ENCODE measurements at places on chromosomes 7 and 10. TPM values are rescaled to one million over a fixed set of nuclear protein-coding genes. Genes with fewer than 3 reads are reported as not detected.

GRCh38 chr10:98457721-98458120 is 11.0 kb upstream of the HPS1 start:
- H3K4me1 ChIP-seq, result no peaks in the 10 kb centered on the region
- no peaks in the 10 kb centered on the region for H3K36me3 ChIP-seq
- DNase-seq, result no peak

The DUSP5 gene
- total RNA-seq, result 122 TPM

DNA sequence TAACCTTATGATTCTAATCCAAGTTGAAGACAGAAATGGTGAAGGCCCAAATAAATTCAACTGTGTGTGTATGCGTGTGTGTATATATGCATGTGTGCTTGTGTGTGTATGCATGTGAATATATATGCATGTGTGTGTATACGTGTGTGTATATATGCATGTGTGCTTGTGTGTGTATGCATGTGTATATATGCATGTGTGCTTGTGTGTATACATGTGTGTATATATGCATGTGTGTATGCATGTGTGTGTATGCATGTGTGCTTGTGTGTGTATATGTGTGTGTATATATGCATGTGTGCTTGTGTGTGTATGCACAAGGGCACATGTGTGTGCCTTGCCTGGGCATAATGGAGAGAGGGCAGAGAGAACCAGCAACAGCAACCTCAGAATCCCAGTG is 184.7 kb upstream of the PLPP4 start:
- no peak overlapping the region for H3K4me3 ChIP-seq
- no peak for DNase-seq
- no peaks in the 10 kb centered on the region for H3K36me3 ChIP-seq
- no peaks in the 10 kb centered on the region for H3K27me3 ChIP-seq
- H3K4me1 ChIP-seq, result no peaks in the 10 kb centered on the region

The CC2D2B gene
- not detected for total RNA-seq

The APBB1IP gene
- total RNA-seq, result 44.1 TPM

The LEP gene
- not detected for total RNA-seq

The TMEM196 gene
- total RNA-seq, result not detected

The SLC16A12 gene
- not detected for total RNA-seq

- DNase-seq, result no peak
- H3K4me3 ChIP-seq, result no peak overlapping the region
- no peaks in the 10 kb centered on the region for H3K36me3 ChIP-seq
- H3K27me3 ChIP-seq, result peaks cover 26% of the 10 kb centered on the region
These were observed 206.7 kb downstream of the AUTS2 start for GRCh38 chr7:69804962-69805361.

The CDC14C gene
- total RNA-seq, result not detected

DNA sequence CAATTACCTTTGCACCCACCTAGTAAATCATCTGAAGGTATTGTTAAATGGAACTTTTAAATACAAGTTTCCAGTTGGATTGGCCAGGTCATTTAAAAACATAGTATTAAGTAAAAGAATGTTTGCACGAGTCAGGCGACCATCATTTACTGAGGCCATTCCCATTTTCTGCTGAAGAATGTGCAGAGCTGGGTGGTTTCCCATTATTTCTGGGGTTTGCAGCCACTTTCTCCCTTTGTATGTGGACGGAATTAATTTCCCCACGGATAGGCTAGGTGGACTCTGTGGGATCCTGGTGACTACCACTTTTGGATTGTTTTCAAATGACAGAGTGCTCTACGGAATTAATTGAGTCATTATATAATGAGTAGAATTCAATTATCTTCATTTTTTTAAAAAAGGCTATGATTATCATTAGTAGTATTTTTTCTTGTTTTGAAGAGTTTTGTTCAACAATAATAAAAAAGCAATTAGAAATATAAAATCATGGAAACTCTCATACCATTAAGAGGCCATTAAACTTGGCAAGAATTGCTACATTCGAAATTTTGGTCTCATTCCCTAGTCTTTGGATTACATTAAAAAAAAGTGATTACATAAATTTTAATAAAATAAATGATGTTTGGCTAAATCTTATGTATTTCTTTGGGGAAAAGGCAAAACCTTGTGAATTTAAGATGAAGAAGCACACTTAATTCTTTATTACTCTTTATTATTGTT is 120.4 kb upstream of the FZD8 start:
- H3K27ac ChIP-seq, result no peak overlapping the region
- H3K4me3 ChIP-seq, result no peak overlapping the region
- H3K36me3 ChIP-seq, result no peaks in the 10 kb centered on the region
- DNase-seq, result no peak
- no peaks in the 10 kb centered on the region for H3K27me3 ChIP-seq

- DNase-seq, result no peak
- H3K27me3 ChIP-seq, result peaks cover 7% of the 10 kb centered on the region
- H3K27ac ChIP-seq, result no peak overlapping the region
These were observed 7.9 kb downstream of the CPED1 start for GRCh38 chr7:120996333-120996987.

- no peak overlapping the region for H3K4me3 ChIP-seq
- H3K27ac ChIP-seq, result no peak overlapping the region
- H3K27me3 ChIP-seq, result peaks cover 5% of the 10 kb centered on the region
These were observed 41.2 kb downstream of the ZCCHC24 start for GRCh38 chr10:79404231-79404609.

The TRPV5 gene
- 0.09 TPM for total RNA-seq

The NYAP1 gene
- 0.67 TPM for total RNA-seq

The GCC1 gene
- total RNA-seq, result 25.1 TPM

The ATP6V0A4 gene
- 0.74 TPM for total RNA-seq

- no peaks in the 10 kb centered on the region for H3K27me3 ChIP-seq
- H3K4me3 ChIP-seq, result no peak overlapping the region
- H3K4me1 ChIP-seq, result no peaks in the 10 kb centered on the region
- DNase-seq, result no peak
- H3K27ac ChIP-seq, result no peak overlapping the region
These were observed 137.3 kb upstream of the CCDC6 start for GRCh38 chr10:60043561-60044241.

- peaks cover 20% of the 10 kb centered on the region for H3K27me3 ChIP-seq
- no peak for DNase-seq
- H3K4me1 ChIP-seq, result peaks cover 4% of the 10 kb centered on the region
- H3K4me3 ChIP-seq, result peak overlapping the region; percentile 32
These were observed 152.6 kb downstream of the POU6F2 start for GRCh38 chr7:39130274-39130673.

DNA sequence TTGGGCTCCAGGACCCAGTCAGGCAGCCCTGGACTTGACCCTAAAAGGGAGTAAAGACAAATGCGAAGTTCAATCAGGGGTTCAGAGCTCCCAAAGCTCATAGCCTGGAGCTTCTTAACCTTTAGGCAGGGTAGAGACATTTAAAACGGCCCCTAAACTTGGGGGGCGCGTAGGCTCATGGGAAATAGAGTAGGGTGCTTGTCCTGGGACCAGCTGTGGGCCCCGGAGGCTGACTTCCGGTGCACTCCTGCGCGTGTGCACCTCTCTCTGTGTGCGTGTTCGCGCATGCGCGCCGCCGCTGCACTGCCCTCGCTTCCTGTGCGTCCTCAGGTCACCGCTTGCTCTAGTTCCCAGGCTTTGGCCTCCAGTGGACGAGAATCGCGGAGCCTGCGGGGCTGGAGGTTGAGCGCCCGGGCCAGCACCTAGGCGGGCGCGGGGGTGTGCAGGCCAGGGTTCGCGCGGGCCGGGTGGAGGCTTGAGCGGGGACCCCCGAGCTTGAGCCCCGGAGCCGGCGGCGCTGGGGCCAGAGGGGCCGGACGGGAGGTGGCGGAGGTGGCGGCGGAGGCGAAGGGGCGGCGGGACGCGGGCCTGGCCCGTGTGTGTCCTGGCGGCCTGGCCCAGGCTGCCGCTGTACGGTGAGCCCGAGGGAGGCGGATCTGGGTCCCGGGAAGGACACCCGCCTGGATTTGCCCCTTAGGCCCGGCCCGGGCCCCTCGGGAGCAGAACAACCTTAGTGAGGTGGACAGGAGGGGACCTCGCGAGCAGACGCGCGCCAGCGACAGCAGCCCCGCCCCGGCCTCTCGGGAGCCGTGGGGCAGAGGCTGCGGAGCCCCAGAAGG is at the start of gene RBAK:
Gene RBAK, plus strand, starts transcription at position 303 of the 839 bp plus-strand sequence. CDS start 2,217 bp downstream, outside the sequence.
- peak; percentile 93 for DNase-seq
- peaks cover 19% of the 10 kb centered on the region for H3K36me3 ChIP-seq
- peaks cover 44% of the 10 kb centered on the region for H3K4me1 ChIP-seq
- H3K27ac ChIP-seq, result peak within 1 kb of the TSS; percentile 81

The MOGAT3 gene
- total RNA-seq, result not detected

- H3K36me3 ChIP-seq, result no peaks in the 10 kb centered on the region
- H3K4me3 ChIP-seq, result no peak overlapping the region
- H3K27me3 ChIP-seq, result no peaks in the 10 kb centered on the region
- DNase-seq, result no peak
- no peak overlapping the region for H3K27ac ChIP-seq
- no peaks in the 10 kb centered on the region for H3K4me1 ChIP-seq
These were observed 45.6 kb upstream of the CFAP46 start for GRCh38 chr10:132987671-132988571.

DNA sequence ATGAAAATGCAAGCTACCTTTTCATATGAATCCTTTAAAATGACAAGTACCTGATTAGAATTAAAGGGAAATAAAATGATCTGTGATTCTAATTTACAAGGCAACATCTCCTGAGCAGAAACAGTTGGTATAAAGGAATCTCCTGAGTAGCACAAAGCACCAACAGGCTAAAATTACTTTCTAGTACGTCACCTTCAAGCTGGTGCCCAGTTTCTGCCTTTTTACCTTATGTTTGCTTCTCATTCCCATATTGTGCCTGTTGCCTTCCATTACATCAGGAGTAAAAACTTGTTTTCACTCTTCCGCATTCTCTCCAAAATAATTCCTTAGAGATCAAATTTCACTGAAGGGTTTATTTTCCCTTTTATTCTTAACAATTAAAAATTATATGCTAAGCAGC is 587.1 kb upstream of the KCND2 start:
- no peaks in the 10 kb centered on the region for H3K27me3 ChIP-seq
- no peak overlapping the region for H3K27ac ChIP-seq
- no peak overlapping the region for H3K4me3 ChIP-seq
- H3K4me1 ChIP-seq, result no peaks in the 10 kb centered on the region
- DNase-seq, result no peak

GRCh38 chr7:45229156-45229920 is 71.7 kb downstream of the RAMP3 start:
- no peak overlapping the region for H3K27ac ChIP-seq
- peaks cover 6% of the 10 kb centered on the region for H3K4me1 ChIP-seq
- H3K4me3 ChIP-seq, result no peak overlapping the region
- H3K36me3 ChIP-seq, result no peaks in the 10 kb centered on the region
- peaks cover 39% of the 10 kb centered on the region for H3K27me3 ChIP-seq

The CISD1 gene
- 37.7 TPM for total RNA-seq

The CTBP2 gene
- 2.5 TPM for total RNA-seq

The FRMD4A gene
- 0.50 TPM for total RNA-seq

- peaks cover 2% of the 10 kb centered on the region for H3K36me3 ChIP-seq
- H3K27ac ChIP-seq, result no peak overlapping the region
- peak; percentile 38 for DNase-seq
These were observed 4.3 kb upstream of the MARVELD1 start for GRCh38 chr10:97708976-97709946.

DNA sequence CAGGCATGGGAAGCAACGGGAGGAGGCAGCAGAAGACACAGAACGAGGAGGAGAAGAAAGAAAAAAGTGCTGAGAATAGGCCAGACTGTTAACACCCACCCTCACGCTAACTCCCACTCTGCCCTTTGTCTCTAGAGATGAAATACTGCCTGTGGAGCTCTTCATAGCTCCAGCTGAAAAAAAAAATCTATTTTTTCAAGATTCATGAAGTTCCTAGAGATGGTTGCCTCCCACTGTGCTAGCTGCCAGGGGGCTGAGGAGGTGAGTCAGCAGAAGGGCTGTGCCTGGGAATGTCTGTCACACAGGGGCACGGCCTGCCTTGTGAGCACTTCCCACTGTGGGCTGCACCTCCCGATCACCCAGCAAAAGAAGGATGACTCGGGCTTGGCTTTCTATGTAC is 144.5 kb downstream of the RNF216 start:
- no peak overlapping the region for H3K27ac ChIP-seq
- H3K4me1 ChIP-seq, result peaks cover 18% of the 10 kb centered on the region
- H3K27me3 ChIP-seq, result no peaks in the 10 kb centered on the region
- no peak for DNase-seq

The GARIN1A gene
- total RNA-seq, result 2.6 TPM

The ANKRD61 gene
- total RNA-seq, result not detected

- H3K27ac ChIP-seq, result no peak overlapping the region
- no peak overlapping the region for H3K4me3 ChIP-seq
- no peaks in the 10 kb centered on the region for H3K36me3 ChIP-seq
- no peak for DNase-seq
- H3K27me3 ChIP-seq, result peaks cover 24% of the 10 kb centered on the region
- H3K4me1 ChIP-seq, result peaks cover 18% of the 10 kb centered on the region
These were observed 29.6 kb upstream of the ZRANB1 start for GRCh38 chr10:124912101-124912886.

DNA sequence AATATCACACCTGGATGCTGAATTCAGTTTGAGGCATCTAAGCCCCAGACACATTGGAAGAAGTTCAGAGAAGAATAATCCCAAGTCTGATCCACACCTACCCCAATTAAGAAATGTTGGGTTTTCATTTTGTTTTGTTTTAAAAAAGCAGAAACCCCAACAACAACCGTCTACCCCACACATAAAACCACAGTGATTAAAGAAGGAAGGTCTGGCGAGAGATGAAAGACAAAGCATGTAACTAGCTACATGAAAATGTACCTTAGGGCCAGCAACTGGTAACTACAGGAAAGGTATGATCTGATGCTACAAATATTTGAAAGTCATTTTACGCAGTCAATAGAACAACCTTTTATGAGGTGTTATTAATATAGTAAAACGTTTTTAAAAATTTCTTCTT is 1112.3 kb downstream of the GATA3 start:
- no peaks in the 10 kb centered on the region for H3K27me3 ChIP-seq
- no peak for DNase-seq
- no peak overlapping the region for H3K27ac ChIP-seq
- H3K36me3 ChIP-seq, result peaks cover 7% of the 10 kb centered on the region
- peaks cover 28% of the 10 kb centered on the region for H3K4me1 ChIP-seq

- H3K4me3 ChIP-seq, result no peak overlapping the region
- H3K4me1 ChIP-seq, result peaks cover 17% of the 10 kb centered on the region
- peaks cover 25% of the 10 kb centered on the region for H3K27me3 ChIP-seq
- peaks cover 2% of the 10 kb centered on the region for H3K36me3 ChIP-seq
- no peak overlapping the region for H3K27ac ChIP-seq
- DNase-seq, result no peak
These were observed 56.1 kb upstream of the CAPZA2 start for GRCh38 chr7:116806046-116806944.

The TMEM139 gene
- 1.5 TPM for total RNA-seq

The C10orf67 gene
- 0.39 TPM for total RNA-seq

The CYP2C19 gene
- total RNA-seq, result 0.42 TPM

The LMBR1 gene
- total RNA-seq, result 88.6 TPM

GRCh38 chr10:122798704-122799231 is 46.9 kb downstream of the CUZD1 start:
- H3K36me3 ChIP-seq, result no peaks in the 10 kb centered on the region
- no peak for DNase-seq
- H3K27me3 ChIP-seq, result peaks cover 24% of the 10 kb centered on the region
- no peak overlapping the region for H3K4me3 ChIP-seq
- H3K4me1 ChIP-seq, result no peaks in the 10 kb centered on the region
- H3K27ac ChIP-seq, result no peak overlapping the region

- H3K4me3 ChIP-seq, result peak within 1 kb of the TSS; percentile 76
- H3K36me3 ChIP-seq, result no peaks in the 10 kb centered on the region
- peaks cover 55% of the 10 kb centered on the region for H3K27me3 ChIP-seq
- no peak within 1 kb of the TSS for H3K27ac ChIP-seq
These were observed at the start of gene TLL2 for GRCh38 chr10:96513698-96514561. Gene TLL2, minus strand, starts transcription at chr10:96513926. Its CDS starts 241 bp downstream, at chr10:96513685.

The NKX1-2 gene
- not detected for total RNA-seq

- H3K27me3 ChIP-seq, result no peaks in the 10 kb centered on the region
- H3K4me1 ChIP-seq, result peaks cover 43% of the 10 kb centered on the region
- no peak for DNase-seq
- H3K4me3 ChIP-seq, result peak overlapping the region; percentile 25
- no peak overlapping the region for H3K27ac ChIP-seq
- H3K36me3 ChIP-seq, result no peaks in the 10 kb centered on the region
These were observed 31.1 kb downstream of the RBM17 start for GRCh38 chr10:6119962-6120361.

Data from activated T-cell treated with anti-CD3 and anti-CD28 coated beads, Interleukin-2, amount 50 U/mL, for 72 hours (primary cell).